Activated T-helper 17 cell treated with anti-CD3 and anti-CD28 coated beads, Interleukin-2, amount 50 U/mL, for 72 hours (primary cell): ENCODE measurements at places on chromosomes 11 and 22.
A peak's percentile ranks its signal among the peaks of the same experiment; 100 is the strongest.

DNA sequence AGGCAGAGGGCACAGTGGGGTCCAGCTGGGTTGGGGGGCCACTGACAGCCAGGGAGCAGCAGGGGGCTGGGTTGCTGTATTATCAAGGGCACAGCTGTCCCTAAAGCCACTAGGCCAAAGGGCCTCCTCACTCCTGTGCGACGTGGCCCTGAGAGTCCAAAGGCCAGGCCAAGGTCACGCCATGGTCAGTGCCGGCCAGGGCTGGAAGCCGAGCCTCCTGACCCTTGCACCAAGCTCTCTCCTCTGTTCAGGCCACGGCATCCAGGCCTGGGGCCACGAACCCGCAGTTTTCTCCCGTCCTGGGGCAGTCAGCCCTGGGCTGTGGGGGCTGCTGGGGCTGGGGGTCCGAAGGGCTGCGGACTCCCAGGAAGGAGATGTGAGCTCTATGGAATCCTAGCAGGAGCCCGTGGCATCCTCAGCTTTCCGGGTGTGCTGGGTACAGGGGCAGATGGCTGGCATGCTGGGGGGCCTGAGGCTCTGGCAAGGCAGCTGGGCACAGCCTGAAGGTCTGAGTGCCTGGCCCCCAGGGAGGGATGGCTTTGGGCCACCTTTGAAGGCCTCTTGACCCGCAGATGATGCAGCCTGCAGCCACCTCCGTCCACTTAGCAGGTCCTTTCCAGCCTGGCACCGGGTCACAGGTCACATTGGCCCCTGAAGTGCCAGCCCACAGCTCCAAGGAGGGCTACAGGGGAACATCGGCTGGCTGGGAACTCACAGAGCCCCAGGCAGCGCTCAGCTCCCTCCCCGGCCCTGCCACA, 17.3 kb upstream of the PPARA start:
- ATAC-seq, result no peak

GRCh38 chr22:44595841-44596341, 97.9 kb upstream of the RTL6 start:
- ATAC-seq, result no peak

- no peak for ATAC-seq
Measured at GRCh38 chr11:21072558-21072957, 403.2 kb downstream of the NELL1 start.

DNA sequence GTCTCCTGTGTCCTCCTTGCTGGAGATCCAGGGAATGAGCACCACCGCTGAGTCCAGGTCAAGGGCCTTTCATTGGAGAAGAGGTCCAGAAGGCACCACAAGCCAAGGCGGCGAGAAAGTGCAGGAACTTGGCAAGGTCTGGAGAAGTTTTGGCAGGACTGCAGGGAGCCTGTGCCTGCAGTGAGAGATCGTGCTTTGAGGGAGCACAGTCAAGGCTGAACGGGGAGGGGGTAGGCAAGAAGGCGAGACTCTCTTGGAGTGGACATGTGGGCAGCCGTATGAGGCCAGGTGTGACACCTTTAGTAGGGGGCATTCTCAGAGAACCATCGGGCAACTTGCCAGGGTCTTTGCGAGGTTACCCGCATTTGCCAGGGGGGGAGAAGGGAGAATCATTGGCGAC, 30.5 kb downstream of the LRRC10B start:
- ATAC-seq, result no peak

DNA sequence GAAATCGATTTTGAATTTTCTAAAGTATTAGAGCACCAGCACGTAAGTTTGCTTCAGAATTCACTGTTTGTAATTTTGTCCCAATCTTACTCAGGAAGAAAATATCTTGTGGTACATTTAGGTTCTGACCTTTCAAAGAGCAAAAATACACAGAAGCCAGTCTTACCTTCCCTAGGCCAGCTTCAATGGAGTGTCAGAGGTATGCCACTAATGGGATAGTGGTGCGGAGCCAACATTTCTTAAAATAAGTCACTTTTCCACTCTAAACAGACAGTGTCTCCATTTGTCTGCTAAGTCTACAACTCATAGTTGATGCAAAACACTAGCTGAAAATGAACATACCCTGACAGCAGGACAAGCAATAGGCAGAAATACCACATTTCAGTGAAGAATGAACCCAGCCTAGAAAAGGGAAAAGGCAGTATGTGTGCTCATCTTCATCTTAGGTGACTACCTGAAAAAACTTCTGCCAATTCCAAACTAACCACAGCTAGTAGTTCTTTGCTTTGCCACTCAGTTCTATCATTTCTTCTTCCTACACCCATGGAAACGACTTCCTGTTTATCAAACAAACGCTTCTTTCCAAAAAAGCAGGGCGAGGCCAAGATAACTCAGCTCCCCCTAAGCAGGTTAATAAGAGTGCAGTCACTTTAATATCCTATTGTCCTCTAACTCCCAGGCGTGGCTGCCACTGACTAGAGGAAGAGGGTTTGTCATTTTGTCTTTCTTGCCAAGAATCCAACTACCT, 94.0 kb upstream of the APOA1 start:
- peak; percentile 78 for ATAC-seq

GRCh38 chr11:57392066-57392762, 1.8 kb upstream of the PRG2 start:
- ATAC-seq, result no peak

- ATAC-seq, result no peak
Measured at GRCh38 chr22:35158336-35158735, 92.4 kb downstream of the ISX start.

DNA sequence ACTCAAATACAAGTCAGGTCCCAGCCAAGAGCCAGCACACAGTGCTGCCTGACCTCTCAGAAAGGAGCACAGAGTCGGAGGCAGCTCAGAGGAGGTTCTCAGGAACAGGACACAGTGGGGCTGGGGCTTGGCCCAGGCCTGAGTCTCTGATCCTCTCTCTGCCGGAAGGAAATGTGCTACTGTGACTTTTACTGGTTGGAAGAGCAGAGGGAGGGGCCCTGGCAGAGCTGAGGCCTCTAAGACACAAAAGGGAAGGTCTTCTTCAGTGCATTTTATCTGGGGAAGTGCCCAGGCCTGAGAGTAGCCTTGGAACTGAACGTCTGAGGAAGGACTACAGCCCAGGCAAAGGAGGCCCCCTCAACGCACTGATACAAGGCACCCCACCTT, 16.2 kb upstream of the CASTOR1 start:
- peak; percentile 81 for ATAC-seq

- ATAC-seq, result no peak
Measured at GRCh38 chr11:3685923-3686322, 14.7 kb upstream of the CHRNA10 start.

DNA sequence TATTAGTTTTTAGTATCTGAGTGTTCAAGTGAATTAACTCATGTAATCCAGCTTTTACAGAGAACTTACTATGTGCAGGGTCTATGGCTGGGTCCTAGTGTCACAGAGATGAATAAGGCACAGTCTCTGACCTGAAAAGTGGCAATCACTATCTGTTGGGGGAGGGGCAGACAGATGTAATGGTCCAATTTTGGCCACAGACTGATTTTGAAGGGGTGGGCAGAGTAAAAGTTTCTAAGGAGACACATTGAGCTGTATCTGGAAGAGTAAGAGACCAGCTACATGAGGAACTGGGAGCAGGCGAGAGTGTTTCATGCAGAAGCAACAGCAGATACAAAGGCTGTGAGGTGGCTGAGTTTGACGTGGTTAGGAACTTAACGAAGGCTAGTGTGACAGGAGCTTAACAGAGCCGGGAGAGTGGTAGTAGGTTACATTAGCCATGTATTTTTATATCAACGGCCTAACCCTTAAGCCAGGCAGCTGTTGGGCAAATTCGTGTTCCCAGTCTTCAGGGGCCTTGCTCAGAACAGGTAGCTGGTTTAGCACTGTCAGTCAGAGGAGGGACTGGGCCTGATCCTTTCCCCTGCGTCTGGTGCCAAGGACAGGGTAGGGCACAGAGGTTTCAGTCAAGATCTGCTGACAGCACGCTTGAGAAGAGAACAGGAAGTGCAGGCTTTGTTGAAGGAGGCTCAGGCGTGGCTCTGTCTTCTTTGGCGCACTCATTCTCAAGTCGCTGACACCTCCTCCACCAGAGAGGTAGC, 1.4 kb upstream of the STIM1 start:
- ATAC-seq, result peak; percentile 62

- peak; percentile 4 for ATAC-seq
Measured at GRCh38 chr11:72240461-72241290, 3.3 kb downstream of the PHOX2A start.

DNA sequence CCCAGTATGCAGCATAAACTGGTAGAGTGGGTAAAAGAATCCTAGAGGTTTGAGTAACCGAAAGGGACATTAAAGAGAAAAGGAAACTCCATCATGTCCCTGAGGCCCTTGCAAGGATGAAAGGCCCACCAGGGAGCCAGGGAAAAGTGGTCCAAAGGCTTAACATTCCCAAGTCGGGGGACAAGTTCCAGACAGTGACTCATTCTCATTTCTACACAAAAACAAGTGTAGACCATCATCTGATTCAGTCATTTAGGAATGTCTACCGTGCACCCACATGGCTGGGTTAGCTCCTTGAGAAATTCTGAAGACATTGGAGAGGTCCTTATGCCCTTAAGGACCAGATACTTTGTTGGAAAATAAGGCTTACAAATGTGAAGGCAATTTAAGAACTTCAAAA, 4.8 kb upstream of the NOX4 start:
- no peak for ATAC-seq

DNA sequence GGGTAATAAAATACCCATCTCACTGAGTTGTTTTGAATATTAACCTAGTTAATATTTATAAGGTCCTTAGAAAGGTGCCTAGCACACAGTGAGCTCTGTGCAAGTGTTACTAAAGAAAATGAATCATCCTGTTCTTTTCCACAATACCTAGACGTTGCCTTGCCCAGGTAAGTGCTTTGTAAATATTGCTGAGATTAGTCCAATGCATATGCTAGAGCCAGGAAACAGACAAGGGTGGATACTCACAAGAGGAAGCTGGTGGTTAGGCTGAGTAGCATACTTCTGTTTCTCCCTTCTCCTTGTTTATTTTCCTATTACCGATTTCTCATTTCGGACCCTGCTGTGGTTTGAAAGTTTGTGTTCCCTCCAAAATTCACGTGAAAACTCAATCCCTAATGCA, 58.1 kb upstream of the BARX2 start:
- ATAC-seq, result no peak

GRCh38 chr11:76955459-76956114, 78.6 kb upstream of the B3GNT6 start:
- no peak for ATAC-seq

GRCh38 chr11:89235083-89235482, 57.4 kb downstream of the TYR start:
- ATAC-seq, result no peak

DNA sequence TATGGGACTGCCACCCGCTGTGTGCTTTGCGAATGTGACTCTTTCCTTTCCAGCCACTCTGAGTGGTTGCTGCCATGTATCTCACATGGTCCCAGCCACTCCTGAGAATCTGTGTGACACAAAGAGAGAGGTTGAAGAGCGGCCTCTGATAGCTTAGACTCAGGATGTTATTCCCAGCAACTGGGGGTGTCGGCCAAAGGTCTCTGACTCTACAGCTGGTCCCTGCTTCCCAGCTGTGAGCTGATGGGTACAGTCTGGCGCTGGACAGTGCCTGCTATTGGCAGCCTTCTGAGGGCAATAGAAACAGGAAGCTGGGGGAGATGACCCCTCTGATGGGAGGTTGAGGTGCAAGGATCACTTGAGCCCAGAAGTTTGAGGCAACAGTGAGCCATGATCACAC, 105.1 kb downstream of the RRAS2 start:
- ATAC-seq, result no peak
